Renal cortical epithelial cell (primary cell): ENCODE measurements at places on chromosomes 4 and X. TPM values are rescaled to one million over a fixed set of nuclear protein-coding genes. Genes with fewer than 3 reads are reported as not detected.

KCNIP4 gene
- 0.52 and 8.7 TPM in 2 replicates for total RNA-seq

CNKSR2 gene
- 0.40 and 0.87 TPM in 2 replicates for total RNA-seq

NEIL3 gene
- 0.60 and 5.2 TPM in 2 replicates for total RNA-seq

CTAG1A gene
- total RNA-seq, result not detected in 2 replicates

CSAG1 gene
- not detected in 2 replicates for total RNA-seq

MGARP gene
- 2.3 and 2.6 TPM in 2 replicates for total RNA-seq

HGFAC gene
- 0.25 and 0.35 TPM in 2 replicates for total RNA-seq

EREG gene
- 2.0 and 35.9 TPM in 2 replicates for total RNA-seq

TRAM1L1 gene
- 3.6 and 5.2 TPM in 2 replicates for total RNA-seq

NLGN4X gene
- total RNA-seq, result under 0.01 and 0.94 TPM in 2 replicates

PRRG1 gene
- 46.0 and 83.3 TPM in 2 replicates for total RNA-seq

MEPE gene
- total RNA-seq, result not detected in 2 replicates

CSAG3 gene
- total RNA-seq, result not detected in 2 replicates

PLXNB3 gene
- total RNA-seq, result 2.6 and 10.3 TPM in 2 replicates

BTK gene
- total RNA-seq, result not detected in 2 replicates

ETDB gene
- total RNA-seq, result not detected in 2 replicates

SPATA18 gene
- total RNA-seq, result 7.3 and 20.8 TPM in 2 replicates

HSFX2 gene
- total RNA-seq, result not detected in 2 replicates

DNA sequence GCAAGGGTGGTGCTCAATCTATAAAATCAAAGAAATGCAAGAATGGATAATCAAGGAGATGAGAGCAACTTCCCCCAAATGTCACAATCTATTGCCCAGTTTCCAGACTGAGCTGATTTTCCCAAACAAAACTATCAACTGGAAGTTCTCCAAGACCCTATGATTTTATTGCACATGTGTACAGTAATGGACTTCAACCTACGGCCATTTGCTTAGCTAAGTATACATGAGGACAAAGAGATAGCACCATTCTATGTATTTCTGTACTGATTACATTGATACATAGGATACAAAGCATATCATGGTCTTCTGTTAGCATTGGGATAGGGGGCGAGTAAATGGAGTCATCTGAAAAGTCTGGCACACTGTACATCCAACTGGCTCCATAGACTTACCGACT lies 407.8 kb downstream of the GABRG1 start:
- DNase-seq, result no peak

DNA sequence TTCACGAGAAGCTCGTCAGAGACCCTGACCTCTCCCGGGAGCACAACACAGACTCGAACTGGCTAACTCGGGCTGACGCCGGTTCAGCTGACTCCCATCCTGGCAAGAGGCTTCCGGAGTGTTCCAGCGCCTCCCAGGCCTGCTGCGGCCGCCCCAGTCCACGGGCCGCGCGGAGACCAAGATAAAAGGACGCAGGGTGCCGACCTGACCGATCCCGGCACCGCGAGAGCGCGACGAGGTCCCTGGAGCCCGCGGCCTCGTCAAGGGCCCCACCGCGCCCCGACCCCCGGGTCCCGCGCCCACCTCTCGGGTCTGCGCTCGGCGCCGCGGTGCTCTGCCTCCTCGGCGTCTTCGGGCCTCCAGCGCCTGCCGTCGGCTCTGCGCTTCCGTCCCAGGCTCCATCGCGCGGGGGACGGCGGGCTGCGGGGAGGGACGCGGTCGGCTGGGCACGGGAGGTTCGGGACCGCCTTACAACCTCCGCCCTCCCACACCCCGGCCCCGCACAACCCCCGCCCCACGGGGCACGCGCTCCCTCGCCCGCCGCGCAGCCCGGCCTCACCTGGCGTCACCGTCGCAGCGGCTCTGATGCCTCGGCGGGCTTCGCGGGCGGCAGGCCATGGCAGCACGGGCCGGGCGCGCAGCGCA lies 426 bp downstream of the SLBP start:
- DNase-seq, result peak; percentile 33

- DNase-seq, result no peak
These were observed 2.3 kb downstream of the GRPR start for GRCh38 chrX:16125520-16126149.

GRCh38 chr4:118810991-118811764 lies 24.7 kb downstream of the SEC24D start:
- DNase-seq, result peak; percentile 10

DNA sequence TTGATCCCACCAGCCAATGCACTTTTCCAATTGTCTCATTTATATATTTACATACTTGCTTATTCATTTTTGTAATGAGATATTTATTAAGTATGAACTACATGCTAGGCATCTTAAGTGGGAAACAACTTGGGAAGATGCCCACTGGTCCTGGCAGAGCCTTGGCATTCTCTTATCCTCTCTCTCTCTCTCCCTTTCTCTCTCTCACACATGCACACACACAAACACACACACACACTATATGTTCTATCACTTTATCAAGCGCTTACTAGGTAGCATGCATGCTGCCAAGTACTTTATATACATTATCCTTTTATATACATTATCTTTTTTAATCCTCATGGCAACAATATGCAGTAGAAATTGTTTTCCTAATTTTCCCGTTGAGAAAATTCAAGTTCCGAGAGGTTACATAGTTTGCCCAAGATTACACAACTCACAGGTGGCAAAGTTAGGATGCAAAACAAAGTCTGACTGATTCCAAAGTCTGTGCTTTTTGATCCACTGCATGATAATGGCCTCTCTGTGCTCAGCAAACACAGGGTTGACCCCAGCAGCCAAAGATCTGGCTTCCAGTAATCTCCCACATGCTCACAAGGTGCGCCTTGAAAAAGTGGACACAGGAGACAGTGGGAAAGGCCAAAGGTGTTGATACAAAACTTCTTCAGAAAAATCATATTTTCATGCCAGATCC lies 173.1 kb upstream of the KLF3 start:
- DNase-seq, result no peak

DNA sequence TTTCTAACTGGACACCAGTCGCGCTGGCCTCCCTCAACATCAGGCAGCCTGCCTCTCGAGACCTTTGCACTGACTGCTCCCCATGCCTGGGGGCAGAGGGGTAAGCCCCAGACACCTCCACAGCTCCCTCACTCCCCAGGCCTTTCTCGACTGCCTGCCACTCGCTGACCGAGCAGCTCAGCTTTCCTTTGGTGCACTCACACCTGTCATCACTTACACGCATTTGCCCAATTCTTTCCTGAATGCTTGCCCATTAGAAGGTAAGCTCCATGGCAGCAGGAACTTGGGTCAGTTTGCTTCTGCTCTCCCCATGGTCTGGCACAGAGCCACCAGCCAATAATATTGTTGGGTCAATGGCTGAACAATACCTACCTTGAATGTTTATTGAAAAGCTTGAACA lies 32.2 kb upstream of the PROM1 start:
- DNase-seq, result no peak

GRCh38 chr4:25234390-25235370 lies 847 bp downstream of the PI4K2B start:
- peak; percentile 88 for DNase-seq

DNA sequence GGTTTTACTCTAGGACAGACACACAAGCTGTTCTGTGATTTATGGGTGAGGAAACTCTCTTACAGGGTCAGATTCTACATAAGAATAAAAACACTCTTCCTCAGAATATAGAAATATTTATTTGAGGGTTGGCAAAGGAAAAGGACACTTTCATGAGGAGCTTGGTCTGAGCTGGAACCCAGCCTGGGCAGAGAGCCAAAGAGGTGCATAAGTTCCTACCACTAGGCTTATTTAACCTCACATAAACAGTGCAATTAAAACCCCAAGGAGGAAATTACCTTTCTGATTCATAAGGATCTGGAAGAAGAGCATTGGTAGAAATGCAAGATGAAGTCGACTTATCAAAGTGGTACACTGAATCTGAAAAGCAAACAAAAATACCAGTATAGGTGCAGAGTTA lies 32.9 kb downstream of the SETD7 start:
- DNase-seq, result peak; percentile 70

- peak; percentile 21 for DNase-seq
These were observed 89.9 kb downstream of the PLS3 start for GRCh38 chrX:115650916-115651315.

DNA sequence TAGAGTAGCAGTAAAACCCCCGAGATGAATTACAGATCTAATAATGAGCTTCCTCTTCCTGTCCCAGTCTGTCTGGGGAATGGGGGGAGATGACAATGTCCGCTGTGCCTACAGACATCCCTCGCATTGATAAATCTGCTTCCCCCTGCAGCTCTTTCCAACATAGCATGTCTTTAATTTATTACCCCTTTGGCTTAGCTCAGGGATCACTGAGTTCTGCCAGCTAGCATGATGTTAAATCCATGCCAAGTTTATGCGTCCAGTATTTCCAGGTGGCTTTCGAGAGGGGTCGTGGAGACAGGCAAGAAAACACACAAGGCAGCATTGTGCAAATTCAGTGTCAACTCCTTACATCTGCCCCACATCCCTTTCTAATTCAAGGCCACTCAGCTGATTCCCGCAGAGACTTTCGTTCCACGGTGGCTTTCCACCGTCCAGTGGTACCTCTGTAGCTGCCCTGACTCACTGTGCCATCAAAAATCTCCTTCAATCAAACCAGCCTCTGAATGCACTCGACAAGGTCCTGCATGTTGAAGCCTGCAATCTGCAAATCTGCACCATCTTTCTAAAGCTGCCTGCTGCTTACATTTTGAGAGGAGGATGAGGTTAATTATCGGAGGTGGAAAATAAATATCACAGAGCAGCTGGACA lies 75.1 kb downstream of the MXRA5 start:
- peak; percentile 11 for DNase-seq

DNA sequence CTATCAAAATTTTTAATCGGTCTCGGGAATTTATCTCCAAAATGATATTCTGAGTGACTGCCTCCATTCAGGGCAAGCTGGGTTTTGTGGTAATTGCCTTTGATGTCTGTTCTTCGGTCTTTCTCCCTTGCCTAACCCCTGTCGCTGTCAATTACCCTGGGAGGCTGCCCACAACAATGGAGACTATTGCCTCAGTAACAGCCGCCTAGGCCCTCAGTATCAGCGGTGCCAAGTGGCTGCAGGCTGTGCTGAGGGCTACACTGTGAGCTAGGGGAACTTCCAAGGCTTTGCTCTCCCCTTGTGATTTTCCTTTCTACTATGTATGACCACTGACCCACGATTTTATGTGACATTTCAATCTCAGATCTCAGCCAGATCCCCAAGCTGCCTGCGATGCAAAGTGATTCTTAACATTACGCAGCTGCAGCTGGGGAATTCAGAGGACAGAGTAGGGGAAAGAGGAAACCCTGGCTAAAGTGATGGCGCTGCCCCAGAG lies 36.3 kb upstream of the REST start:
- no peak for DNase-seq

GRCh38 chrX:46376246-46376885 lies 168.9 kb downstream of the ZNF674 start:
- peak; percentile 64 for DNase-seq

DNA sequence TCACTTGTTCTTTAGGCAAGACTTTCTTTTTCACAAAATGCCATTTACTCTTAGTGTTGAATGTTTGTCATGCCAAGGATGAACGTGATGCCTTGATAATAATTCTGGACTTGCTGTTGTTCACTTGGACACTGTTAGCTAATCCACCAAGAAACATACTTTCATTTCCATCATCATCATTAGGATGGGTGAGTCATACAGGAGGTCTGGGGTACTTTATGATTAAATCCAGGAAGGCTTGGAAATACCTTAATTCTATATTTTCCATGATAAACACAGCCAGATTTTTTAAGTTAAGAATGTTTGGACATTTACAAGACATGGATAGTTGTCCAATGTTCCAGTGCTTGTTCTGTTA lies 260.7 kb upstream of the GIMD1 start:
- DNase-seq, result no peak

DNA sequence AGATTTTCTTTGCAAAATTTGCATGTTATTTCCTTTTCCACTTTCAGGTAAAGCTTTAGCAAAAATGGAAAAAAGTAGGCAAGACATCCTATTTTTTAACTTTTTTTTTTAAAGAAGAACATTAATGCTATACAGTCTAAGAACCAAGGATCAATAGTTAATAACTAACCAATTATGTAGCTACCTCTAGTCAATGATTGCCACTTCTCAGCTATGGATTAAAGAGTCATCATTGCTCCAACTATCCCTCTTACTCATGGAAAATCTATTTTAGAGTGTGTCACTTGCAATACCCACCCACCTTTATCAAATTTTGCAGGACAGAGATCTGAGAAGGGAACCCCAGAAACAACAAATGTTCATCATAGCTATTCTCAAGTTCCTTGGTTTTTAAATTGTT lies 223.1 kb downstream of the ANK2 start:
- DNase-seq, result peak; percentile 69

GRCh38 chr4:25590171-25590570 lies 65.5 kb upstream of the SLC34A2 start:
- peak; percentile 33 for DNase-seq

GRCh38 chr4:174173360-174173759 lies 110.1 kb downstream of the FBXO8 start:
- DNase-seq, result no peak

DNA sequence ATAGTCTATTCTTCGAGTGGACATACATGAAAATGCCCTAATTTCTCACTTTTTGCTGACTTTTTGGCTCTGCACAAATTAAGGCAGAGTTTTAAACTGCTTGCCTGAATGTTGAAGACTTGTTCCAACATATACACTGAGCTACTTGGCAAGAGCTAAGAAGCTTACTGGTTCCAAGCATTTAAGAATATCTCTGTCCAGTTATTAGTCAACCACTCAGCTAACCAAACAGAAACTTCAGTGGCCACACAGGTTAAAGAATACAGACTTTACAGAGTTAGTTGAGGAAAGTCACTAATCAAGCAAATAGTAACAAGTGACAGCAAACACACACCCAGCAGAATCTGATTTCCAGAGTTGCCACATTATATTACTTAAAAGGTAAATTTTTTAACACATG lies 35.5 kb downstream of the AMER1 start:
- DNase-seq, result no peak
